Activated naive CD4-positive, alpha-beta T cell treated with anti-CD3 and anti-CD28 coated beads, Interleukin-2, amount 50 U/mL, for 72 hours (primary cell): ENCODE measurements at places on chromosomes 11 and 22.
A peak's percentile ranks its signal among the peaks of the same experiment; 100 is the strongest.

DNA sequence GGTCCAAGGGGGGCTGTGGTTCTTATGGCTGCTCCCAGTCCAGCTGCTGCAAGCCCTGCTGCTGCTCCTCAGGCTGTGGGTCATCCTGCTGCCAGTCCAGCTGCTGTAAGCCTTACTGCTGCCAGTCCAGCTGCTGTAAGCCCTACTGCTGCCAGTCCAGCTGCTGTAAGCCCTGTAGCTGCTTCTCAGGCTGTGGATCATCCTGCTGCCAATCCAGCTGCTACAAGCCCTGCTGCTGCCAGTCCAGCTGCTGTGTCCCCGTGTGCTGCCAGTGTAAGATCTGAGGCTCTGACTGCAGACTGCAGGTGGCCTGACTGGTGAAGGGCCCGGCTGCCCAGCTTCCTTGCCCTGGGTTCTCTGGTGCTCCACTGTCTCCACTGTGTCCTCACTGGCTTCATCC is 696 bp downstream of the KRTAP5-5 start:
- DNase-seq: no peak

DNA sequence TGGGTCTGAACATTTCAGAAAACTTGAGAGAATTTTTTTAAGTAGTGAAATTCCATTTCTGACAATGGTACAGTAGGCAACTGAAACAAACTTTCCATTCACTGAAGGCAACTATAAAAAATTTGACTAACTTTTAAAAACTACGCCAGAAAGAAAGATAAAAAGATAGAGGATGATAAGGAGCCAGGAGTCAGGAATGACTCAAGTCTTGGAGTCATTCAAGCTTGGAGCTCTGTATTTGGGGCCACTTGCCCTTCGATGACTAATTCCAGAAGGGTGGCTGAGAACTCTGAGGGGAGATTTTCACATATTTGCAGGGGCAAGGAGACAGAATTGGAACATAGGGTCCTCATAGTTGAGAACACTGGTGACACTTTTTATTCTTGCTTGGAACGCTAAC is 1083.2 kb upstream of the CNTN5 start:
- no peak for DNase-seq

GRCh38 chr11:108253176-108253575 is 30.3 kb downstream of the ATM start:
- no peak for DNase-seq

GRCh38 chr11:81165164-81165563 is 1568.5 kb downstream of the FAM181B start:
- DNase-seq: no peak

GRCh38 chr11:73965076-73965763 is 14.4 kb downstream of the DNAJB13 start:
- DNase-seq: no peak

GRCh38 chr11:73465871-73466270 is 89.7 kb downstream of the RELT start:
- DNase-seq: no peak

DNA sequence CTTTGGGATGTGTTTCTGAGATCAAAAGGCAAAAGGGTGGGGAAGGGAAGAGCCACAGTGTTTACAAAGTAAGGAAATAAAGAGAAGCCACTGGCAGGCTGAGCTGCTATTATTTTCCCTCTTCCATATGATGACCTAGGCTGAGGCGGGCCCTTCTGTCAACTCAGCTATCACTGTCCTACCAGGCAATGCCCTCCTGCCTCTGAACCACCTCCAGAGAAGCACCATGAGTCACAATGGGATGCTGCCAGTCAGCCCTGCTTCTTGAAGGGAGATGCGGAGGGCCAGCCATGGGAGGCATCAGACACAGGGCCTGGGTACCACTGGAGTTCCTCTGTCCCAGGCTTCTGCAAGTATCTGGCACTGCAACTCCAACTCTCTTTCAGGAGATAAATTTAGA is 107.9 kb upstream of the BID start:
- DNase-seq: no peak

DNA sequence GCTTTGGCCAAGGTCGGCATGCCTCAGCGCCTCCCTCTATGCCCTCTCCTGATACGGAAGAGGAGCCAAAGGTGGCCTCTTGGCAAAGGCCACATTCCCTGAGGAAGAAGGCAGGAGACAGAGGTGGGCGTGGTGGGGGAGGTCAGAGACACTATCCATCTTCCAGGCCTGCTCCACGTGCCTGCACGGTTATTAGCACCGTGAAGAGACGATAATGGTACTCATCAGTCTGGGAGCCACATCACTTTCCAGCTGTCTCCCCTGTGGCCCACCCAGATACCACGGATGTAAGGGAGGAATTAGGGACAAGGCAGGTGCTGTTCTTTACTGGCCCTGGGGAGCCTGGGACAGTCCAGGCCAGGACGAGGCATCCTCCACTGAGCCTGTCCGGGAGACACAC is 354.3 kb downstream of the MN1 start:
- DNase-seq: no peak

GRCh38 chr11:77063861-77064260 is 2.9 kb upstream of the CAPN5 start:
- DNase-seq: peak; percentile 35
